NCI-H345 (cell line): ENCODE measurements at places on chromosomes 4 and X.

GRCh38 chr4:77026322-77026704 lies 49.5 kb downstream of the CCNI start:
- no peak for DNase-seq

- DNase-seq = no peak
Observed at GRCh38 chr4:94500685-94501084, 48.9 kb downstream of the PDLIM5 start.

- no peak for DNase-seq
Observed at GRCh38 chrX:5015451-5015850, 1213.2 kb downstream of the NLGN4X start.

DNA sequence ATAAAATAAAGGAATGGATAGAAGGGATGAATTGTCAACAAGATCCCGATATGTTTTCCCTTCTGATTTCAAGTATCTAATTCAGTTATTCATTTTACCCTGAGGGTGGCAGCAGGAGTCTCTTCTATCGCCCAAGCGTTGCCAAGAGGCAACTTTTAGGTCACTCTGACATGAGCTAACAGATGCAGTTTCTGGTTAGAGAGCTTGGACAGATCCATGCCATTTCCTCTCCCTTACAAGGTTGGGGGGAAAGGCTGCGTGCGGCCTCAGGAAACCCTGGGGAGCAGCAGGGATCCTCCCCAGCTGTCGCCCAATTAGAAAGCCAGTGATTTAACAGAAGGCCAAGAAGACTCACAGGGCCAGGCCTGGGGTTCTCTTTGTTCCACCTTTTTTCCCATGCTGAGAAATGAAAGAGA lies 35.3 kb upstream of the WAS start:
- DNase-seq = peak; percentile 30

DNA sequence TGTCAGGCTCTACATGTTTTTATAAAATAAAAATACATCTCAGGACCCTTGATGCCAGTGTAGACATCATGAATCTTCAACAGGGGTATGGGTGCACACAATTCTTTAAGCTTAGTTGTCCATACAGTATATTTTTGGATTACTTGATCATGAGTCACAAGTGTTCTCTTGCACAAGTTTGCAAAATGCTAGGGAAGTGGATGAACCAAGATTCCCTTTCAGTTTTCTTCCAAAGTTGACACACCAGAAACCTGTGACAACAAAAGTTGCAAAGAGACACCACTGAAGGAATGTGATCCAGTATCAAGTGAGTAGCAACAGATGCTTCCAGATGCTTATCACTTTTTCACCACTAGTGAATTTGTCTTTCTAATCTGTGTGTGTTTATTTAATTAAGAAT lies 1021.2 kb downstream of the PCDH7 start:
- DNase-seq = no peak

DNA sequence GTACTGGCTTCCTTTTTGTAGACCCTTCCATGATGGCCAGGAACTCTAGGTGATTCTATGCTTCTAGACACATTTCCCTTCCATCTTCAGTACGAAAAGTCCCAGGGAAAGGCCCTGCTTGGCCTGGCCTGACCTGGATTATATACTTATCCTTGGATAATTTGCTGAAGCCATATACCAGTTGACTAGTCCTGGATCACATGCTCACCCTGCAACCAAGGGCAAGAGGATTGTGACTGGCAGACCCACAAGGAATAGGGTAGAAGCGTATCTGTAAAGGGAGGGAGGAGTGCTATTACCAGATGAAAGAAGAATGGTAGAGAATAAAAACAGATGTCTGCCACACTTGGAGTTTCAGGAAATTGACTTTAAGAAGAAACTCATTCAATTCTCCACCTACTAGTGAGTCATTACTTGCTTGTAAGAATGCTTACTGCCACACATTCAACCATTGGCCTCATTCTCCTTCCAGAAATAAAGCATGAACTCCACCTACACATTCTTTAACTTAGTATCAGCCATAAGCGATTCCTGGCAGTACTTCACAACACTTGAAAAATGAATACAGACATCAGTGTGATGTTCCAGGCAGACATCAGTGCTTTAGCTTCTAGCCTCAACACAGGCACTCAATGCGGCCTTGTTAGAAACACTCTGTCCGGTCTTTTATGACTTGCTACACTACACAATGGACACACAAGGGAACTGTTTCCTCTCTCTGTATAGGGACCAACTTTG lies 141.8 kb downstream of the CBR4 start:
- no peak for DNase-seq

DNA sequence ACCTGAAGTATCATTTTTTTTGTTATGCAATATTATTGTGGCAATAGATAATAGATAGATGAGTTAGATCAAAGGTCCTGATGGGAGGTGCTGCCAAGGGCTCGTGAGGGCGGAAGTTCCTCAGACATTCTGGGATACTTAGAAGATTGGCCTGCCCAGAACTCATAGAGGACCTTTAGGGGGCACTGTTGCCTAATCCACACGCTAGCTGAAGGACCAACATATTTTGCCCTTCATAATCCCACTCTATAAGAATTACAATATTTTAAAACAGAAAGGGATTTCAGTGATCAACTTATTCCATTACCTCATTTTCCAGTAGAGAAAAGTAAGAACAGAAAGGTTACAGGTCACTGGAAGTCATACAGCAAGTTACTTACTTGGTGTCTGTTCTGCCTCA lies 22.9 kb upstream of the COX7B2 start:
- no peak for DNase-seq

DNA sequence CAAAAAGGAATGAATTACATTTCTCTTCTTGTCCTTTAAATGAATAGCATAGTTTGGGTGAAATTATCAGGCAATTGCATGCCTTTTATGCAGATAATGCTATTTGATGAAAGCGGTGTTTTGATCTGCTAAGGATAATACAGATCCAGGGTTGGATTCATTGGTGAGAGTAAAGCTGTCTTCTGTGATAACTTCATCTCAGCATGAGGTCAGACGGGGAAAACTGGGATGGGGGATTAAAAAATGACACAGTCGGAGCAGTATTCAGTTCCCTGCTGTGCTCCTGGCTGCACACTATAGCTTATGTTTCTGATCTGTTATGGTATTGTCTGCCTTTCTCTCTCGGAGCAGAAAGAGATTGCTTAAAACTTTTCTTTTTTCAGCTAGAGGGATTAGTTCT lies 105.9 kb upstream of the TENM3 start:
- no peak for DNase-seq

- no peak for DNase-seq
Observed at GRCh38 chr4:67035501-67035900, 509.8 kb downstream of the CENPC start.

GRCh38 chr4:183989931-183990330 lies 84.8 kb downstream of the STOX2 start:
- DNase-seq = no peak

DNA sequence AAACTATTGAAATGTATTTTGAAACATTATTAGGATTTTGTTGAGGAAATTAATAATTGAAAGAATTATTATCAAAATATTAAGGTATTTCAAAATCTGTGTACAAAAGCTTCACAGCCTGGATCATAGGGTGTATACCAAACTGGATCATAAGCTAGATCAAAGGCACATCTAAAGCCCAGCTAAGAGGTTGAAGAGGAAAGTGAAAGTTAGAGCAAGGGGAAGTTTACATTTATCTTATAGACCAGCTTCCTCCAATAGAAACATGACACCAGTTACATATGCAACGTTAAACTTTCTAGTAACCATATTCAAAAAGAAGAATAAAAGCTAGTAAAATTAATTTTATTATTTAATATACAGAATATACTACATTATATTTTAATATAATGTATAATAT lies 227.2 kb upstream of the BMP3 start:
- no peak for DNase-seq

DNA sequence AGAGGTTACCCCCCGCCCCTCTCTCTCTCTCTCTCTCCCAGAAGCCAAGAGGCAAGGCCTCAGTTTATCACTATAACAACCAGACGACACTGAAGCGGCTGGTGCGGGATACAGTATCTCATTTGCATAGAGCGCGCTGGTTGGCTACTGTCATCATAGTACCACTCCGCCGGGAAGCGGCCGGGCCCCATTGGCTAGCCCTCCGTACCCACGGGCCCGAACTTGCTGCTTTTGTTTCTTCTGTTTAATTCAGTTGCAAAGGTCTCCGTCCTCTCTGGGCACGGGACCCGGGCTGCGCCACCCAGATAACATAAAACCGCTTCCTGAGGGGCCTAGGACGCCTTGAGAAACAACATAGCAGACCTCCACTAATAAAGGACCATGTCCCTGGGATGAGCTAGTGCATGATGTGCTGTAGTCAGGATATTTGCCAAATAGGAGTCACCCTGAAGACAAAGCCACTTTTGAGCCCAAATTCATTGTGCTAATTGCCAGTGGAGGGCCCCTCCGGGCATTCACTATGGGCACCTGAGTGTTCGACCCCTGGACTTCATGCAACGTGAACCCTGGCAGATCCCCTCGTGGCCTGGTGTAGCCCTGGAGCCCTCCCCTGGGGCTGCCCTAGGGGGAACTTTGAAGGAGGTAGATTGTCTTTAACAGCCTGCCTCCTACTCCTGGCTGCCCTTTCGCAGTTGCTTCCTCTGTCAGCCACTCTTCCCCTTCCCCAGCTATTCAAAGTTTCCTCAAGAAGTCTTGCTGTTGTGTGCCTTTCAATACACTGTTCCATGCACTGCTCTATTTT lies at the start of gene PCYT1B:
TSS of gene PCYT1B (minus strand) at position 91 of the 802 bp plus-strand sequence. CDS start 242 bp downstream, outside the sequence.
- DNase-seq = peak; percentile 90

DNA sequence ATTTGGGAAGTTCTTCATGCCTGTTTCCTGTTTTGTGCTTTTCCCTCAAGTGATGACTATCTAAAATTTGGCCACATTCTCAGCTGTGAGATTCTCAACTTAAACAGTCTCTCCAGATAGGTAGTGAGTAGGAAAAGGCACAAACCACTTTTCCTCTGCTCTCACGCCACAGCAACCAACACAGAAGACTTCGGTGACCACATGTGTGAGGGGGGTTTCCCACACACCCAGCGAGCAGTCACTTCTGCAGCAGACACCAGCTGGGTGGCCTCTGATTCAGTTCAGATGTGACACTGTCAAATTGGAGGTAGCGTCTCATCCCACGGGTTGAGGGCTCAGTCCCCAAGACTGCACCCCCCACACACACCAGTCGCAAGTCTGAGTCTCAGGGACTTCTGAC lies 25.1 kb upstream of the CLDN34 start:
- no peak for DNase-seq

GRCh38 chrX:31711166-31711565 lies 639.3 kb upstream of the FTHL17 start:
- no peak for DNase-seq

DNA sequence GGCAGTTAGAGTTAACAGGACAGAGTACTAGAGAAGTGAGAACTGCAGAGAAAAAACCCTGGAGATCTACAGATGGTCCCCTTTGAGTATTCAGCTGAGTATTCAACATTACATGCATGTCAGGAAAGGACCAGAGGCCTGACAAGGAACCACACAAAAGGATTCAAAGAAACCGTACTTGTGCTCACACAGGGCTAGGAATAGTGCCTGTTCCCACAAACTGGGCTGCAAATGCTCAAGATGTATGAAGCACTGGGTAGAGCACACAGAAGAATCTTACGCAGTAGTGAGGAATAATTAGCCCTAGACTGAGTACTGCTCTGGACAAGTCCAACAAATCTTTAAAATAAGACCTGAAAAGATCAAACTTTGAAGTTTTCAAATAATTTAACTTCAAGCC lies 17.6 kb downstream of the PTPN13 start:
- DNase-seq = no peak

GRCh38 chrX:69556060-69557011 lies 52.2 kb downstream of the NALF2 start:
- no peak for DNase-seq

GRCh38 chr4:177968817-177969442 lies 526.7 kb upstream of the AGA start:
- no peak for DNase-seq

DNA sequence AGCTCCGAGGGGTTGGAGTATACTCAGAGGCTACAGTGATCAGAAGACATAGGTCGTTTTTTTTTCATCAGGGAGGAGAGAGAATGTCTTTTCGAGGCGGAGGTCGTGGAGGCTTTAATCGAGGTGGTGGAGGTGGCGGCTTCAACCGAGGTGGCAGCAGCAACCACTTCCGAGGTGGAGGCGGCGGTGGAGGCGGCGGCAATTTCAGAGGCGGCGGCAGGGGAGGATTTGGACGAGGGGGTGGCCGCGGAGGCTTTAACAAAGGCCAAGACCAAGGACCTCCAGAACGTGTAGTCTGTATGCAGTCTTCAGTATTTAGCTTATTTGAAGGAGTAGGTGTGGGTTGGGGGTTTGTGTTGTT lies 500 bp downstream of the GAR1 start:
- no peak for DNase-seq

GRCh38 chr4:7367406-7367805 lies 67.3 kb downstream of the PSAPL1 start:
- no peak for DNase-seq

- no peak for DNase-seq
Observed at GRCh38 chr4:102285831-102286230, 59.5 kb downstream of the SLC39A8 start.

DNA sequence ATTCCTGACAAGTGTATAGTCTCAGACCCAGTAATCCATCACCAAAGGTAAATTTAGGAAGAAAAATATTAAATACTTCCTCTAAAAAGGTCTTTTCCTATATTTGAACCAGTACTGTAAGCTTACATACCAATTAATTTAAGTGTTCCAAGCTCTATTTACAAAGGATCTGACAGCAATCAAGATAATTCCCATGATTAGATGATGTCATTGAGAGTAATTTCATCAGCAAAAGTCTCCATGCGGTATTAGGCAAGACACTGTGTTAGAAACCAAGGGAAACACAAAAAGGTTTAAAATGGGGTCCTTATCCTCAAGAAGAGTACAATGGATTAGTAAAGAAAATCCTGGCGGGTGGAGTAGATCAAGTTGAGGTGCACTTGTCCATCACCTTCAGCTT lies 198.5 kb downstream of the PRDM5 start:
- no peak for DNase-seq
